Endothelial cell (in vitro differentiated cells): ENCODE measurements at places on chromosomes 2 and 18.

DNA sequence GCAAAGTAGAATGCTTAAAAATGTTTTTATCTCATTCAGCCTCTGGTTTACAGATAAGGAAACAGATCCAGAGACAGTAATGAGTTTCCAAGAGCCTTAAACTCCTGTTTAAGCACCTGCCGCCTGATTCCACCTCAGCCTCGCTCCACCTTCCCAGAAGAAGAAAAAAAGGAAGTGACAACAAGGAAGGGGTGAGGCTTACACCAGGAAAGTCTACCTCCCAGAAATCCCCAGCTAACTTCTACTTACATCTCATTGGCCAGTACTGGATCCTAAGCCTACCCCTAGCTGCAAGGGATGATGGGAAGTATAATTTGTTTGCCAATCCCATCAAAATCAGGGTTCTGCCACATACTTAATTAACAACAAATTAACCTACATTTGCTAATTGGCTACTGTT is 15.3 kb upstream of the ARID5A start:
- DNase-seq, result no peak

- DNase-seq, result no peak
Measured at GRCh38 chr2:26620031-26620605, 21.0 kb downstream of the CIB4 start.

DNA sequence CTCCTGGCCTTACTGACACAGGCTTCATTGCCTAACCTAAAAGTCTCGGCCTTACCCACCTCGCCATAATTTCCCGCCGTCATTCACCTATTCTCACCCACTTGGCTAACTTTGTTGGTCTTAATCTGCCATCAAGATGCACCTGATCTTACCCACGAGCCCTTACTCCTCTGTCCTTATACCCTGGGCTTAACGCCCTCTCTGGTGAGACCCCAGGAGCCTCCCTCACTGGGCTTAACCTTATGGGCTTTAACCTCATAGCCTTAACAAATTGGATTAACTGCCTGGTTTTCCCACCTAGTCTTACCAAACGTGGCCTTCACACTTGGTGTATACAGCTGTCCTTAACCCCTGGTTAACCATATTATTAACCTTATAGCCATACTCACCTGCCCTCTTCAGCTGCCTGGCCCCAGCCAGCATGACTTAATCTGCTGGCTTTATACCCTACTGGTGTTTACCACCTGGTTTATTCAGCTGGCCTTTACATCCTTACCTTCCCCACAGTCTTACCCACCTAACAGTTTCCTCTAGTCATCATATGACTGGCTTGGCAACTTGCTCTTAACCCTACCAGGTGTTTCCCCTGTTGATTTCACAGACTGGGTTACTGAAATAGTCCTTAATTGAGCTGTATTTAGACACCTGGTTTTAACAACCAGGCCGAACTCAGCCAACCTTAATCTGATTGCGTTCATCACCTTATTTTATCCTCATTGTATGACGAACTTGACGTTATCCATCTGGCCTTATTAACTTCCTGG is 132.0 kb upstream of the ZSWIM2 start:
- DNase-seq, result no peak

- no peak for DNase-seq
Measured at GRCh38 chr18:54129448-54130067, 94.9 kb downstream of the MBD2 start.
